IPS DF 6.9 (cell line): ENCODE measurements at places on chromosomes 11 and 22.

DNA sequence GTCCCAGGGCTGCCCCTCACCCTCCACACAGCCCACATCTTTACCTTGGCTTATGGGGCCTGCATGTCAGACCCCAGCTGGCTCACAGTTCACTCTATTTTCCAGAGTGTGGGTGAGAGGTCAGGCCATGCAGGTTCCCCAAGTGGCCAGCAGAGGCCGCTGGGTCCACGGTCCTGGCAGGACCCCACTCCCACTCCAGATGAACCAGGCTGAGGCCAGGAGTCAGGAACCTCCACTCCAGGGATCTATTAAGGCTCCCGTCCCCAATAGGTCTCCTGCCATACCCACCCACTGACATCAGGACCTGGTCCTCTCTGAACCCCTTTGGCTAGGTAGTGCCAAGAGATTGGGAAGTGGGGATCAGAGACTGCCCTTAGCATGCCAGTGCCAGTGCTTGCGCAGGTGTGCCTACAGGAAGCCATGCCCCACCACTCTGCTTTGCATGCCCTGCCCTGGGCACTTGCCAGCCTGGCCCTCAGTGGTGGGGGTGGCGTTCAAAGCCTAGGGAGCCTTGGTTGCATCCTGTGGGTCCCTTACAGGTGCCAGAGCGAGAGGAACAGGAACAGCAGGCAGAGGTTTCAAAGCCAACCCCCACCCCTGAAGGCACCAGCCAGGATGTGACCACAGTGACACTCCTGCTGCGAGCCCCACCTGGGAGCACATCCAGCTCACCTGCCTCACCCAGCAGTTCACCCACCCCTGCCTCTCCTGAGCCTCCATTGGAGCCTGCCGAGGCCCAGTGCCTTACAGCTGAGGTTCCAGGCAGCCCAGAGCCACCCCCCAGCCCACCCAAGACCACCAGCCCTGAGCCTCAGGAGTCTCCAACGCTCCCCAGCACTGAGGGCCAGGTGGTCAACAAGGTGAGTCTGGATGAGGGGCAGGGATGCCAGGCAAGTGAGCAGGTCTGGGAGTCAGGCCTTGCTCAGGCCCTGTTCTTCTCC, 8.3 kb downstream of the SMTN start:
- DNase-seq: no peak

DNA sequence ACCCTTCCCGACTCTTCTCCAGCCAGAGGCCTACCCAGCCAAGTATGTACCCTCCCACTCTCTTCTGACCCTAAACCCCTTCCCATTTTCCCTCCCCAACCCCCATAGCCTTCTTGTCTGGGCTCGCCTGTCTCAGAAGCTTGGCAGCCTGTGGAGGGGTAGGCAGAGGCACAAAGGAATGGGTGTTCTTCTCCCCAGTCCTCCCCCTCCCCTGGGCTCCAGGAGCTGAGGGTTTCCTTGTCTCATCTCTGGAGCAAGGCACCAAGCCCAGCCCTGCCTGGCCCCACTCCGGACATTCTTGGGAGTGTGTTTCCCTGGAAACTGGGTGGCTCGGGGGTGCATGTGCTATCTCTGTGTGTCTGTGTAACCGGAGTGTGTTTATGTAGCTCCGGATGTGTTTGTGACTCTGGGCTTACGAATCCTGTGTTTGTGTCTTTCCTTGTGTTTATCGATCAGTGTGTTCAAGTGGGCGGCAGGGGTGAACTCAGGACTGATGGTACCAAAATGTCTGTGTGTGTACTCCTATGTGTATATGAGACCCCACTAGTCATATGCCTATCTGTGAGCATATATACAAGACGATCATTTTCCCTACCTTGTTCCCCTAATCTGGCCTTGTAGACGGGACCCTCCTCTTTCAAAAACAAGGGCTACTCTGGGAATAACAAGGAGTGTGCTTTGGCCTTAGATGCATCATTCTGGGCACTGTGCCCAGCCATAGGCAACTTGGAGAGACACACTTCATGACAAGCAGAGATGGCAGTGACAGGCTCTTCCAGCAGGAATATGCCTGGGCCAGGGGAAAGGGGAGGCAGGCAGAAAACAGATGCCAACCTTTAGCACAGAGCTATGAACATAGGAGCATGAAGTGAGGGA, 10.9 kb downstream of the PHLDB1 start:
- DNase-seq: no peak

DNA sequence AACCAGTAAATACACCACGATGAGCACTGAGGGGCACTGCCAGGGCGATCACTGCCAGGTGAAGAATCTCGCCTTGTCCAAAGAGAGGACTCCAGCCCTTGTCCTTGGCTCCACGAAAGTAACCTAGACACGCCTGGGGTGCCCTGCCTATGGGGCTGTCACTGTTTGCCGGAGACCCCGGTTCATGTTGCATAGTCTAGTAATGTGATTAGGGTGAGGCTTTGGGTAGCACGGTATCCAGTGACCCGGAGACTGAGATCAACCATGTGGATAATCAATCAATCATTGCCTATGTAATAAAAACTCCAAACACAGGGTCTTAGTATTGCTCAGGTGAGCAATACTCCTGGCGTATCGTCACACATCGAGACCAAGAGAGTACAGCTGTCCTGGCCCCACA, 59.2 kb upstream of the BID start:
- no peak for DNase-seq

DNA sequence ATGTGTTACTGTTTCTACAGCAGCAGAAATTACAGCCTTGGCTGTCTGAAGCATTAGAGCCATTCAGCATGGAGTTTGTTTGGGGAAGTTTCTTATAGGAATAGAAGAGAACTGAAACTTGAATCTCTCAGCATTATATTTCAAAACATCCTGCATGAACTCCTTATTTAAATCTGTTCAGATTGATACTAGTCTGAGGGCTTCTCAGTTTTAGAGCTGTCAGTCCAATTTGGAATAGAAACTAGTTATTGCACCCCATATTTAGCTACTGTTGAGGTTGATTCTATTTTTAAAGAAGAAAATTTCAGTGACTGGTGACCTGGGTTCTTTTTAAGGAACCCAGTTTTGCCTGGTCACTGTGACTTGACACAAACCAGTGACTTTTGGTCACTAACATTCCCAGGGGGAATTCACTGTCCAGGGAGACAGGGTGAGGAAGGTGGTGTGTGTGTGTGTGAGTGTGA, 126.0 kb upstream of the TTC12 start:
- DNase-seq: no peak

GRCh38 chr11:13876423-13876822, 86.1 kb upstream of the SPON1 start:
- DNase-seq: no peak

DNA sequence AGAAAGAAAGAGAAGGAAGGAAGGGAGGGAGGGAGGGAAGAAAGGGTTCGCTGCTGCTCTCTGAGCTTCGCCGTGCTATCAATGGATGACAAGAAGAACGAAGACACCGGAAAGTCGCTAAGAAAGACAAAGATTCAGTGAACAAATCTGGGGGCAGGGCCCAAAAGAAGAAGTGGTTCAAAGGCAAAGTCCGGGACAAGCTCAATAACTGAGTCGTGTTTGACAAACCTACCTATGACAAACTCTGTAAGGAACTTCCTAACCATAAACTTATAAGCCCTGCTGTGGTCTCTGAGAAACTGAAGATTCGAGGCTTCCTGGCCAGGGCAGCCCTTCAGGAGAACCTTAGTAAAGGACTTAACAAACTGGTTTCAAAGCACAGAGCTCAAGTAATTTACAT, 2.9 kb upstream of the TTLL1 start:
- no peak for DNase-seq

DNA sequence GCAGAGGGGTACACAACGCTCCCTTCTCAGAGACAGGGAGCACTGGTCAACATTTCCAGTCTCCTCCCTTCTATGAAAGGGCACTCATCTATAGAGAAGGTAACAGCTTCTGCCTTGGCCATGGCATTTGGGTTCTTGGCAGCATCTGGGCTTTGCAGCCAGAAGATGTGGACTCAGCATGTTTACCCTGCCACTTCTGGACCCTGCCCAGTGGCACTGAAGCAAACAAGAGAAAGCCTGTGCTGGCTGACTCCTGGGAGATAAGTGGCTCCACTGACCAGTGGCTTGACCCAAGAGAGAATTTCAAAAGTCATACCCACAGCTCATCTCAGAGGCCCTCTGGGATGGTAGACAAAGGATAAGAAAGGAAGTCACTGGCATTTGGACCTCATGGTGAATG, 8.0 kb downstream of the CSNK2A3 start:
- no peak for DNase-seq

GRCh38 chr11:105032495-105032894, 2.4 kb downstream of the CASP1 start:
- DNase-seq: no peak

DNA sequence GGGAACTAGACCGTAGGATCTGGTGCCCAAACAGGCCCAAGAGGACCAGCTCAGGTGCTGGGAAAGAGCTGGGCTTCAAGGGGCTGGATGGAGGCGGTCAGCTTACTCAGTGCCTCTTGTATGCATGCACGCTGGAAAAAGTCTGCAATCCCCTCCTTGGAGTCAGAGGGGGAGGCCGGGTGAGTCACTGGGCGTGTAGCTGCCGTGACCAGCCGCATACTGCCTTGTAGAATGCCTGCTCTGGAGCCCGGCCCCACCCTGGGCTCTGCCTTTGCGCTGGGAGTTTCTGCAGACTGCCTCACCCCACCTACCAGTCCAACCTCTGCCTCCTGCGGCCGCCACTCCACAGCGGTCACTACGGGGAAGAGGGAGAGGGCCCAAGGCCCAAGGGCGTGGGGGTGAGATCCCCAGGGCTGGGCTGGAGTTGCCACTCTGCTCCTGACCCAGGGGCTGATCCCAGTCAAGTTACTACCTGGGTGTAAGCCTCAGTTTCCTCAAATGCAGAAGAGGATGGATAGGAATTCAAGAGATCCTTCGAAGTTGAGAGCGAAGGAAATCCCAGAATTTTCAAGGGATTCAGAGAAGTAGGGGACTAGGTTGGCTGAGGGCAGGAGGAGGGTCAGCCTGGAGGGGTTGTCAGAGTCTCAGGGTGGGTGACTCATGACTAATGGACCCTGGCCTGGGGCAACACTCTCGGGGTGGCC, 4.2 kb downstream of the MRGPRF start:
- no peak for DNase-seq

GRCh38 chr22:30705710-30706651, 11.3 kb downstream of the OSBP2 start:
- no peak for DNase-seq
